ENCODE measurements at places on chromosomes 5 and 9.

DNA sequence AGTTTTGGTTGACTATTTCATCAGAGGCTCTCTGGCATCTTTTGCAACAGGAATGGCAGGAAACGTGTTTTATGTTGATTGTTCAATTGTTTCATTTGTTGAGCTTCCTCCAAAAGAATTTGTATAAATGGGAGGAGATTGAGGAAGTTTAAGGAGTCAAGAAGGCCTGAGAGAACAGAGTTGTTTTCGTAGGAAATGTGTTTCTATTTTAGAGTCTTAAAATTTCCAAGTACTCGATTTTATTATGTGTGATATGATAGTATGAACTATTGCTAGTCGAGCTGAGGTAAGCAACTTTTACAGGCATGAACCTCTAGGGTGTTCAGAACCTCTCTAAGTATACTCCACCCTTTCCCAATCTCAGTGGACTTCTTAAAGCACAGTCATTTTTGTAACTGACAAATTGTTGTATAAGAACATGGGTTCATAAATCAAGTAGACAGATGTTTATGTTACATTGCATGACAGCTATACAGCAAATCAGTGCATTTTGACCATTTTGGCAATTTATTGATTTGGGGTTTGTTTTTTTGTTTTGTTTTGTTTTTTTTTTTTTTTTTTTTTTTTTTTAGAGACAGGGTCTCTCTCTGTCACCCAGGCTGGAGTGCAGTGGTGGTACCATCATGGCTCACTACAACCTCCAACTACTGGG is 47.4 kb downstream of the POLK start:
- DNase-seq = no peak

GRCh38 chr5:317086-317811 is 4.3 kb upstream of the AHRR start:
- peak; percentile 66 for DNase-seq

GRCh38 chr5:96634881-96635280 is 27.3 kb upstream of the CAST start:
- no peak for DNase-seq

- no peak for DNase-seq
Observed at GRCh38 chr5:58011301-58011700, 448.6 kb downstream of the PLK2 start.

DNA sequence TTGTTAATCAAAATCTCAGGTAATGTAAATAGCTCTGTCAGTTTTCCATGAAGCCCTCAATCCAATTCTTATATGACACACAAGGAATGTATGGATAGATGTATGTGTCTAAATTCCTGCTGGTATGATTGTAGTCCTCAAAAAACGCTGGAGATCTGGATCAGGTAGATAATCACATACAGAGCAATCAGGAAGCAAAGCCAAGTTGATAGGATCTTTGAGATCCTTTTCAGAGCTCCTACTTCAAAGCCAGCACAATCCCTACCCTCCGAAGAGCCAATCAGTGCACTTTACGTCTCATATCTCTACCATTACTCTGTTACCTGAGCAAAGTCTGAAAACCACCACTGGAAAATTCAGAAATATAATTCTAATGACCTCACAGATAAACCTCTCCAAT is 27.4 kb downstream of the TYRP1 start:
- DNase-seq = no peak

DNA sequence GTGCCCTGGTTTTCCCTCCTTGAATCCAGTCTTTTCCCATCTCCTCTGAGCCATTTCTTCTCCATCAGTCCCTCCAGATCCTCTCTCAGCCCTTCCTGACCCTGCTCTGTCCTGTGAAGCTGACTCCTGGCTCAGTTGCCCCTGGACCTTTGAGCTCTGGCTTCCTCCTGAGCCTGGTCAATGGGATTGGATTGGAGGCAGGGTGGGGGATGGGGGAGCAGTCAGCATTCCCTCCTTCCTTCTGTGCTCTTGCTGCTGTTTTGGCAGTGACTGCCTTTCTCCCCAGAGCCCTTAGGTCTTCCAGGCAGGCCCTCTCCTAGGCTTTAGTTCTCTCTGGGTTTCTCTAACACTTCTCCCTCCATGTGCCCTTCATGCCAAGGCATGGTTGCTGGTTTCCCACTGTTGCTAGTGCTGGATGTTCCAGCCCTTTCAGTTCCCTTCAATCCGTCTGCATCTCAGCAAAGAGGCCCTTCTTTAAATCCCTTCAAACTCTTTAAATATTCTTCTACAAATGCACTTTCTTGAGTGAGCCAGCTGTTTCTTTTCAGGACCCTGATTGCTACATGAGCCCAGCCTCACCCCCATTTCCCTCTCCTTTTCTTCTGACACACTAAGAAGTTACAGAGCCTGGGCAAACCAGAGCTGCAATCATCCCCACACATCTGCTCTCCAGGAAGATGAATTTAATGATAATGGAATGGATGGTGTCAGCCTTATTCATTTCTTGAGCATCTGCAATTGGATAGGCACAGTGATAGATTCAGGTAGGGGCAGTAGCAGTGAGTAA is 2.2 kb downstream of the TNFSF15 start:
- no peak for DNase-seq

GRCh38 chr5:140236891-140237598 is 62.1 kb downstream of the CYSTM1 start:
- DNase-seq = peak; percentile 32

DNA sequence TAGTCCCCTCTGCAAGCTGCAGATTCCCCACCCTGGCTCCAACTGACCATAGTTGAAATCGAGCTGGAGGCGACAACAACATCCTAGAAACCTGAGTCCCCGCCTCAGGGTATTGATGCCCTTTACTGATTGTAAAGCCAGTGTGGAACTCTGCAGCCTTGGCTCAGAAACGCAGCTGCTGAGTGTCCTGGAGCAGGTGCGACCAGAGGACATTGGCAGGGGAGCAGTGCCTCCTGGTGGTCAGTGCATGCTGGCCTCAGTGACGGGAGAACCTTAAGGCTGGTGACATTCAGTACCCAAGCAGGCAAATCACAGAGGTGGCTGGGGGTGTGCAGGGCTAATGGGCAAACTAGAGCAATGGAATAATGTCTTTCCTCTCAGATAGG is 20.4 kb upstream of the ZNF354B start:
- DNase-seq = peak; percentile 67

- no peak for DNase-seq
Observed at GRCh38 chr9:120507936-120508510, 71.9 kb downstream of the CDK5RAP2 start.

GRCh38 chr5:13976867-13977830 is 32.7 kb upstream of the DNAH5 start:
- DNase-seq = peak; percentile 22

GRCh38 chr5:81698813-81699212 is 52.1 kb downstream of the SSBP2 start:
- no peak for DNase-seq

DNA sequence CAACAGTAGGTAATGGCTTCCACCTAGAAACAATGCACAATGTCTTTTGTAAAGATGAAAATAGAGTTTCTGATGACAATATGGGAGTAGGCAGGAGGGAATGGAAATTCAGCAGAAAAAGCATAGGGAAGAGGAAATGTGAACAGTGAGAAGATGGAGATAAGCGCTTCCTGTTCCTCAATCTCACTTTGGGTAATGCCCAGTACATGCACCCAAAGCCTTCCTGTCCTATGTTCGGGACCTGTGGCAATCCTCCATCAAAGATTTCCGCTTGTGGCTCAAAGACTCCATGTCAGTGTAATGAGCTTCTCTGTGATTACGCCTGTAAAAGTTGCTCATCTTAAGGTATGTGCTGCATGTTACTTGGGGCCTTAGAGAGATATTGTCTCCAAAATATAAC is 2.7 kb downstream of the UGT3A1 start:
- DNase-seq = no peak

GRCh38 chr9:134283111-134283515 is 43.1 kb upstream of the RXRA start:
- DNase-seq = no peak

- no peak for DNase-seq
Observed at GRCh38 chr9:87516926-87517290, 19.2 kb downstream of the DAPK1 start.
